Liver (tissue), 10 donors: ENCODE measurements at places on chromosomes 16 and 17. TPM values are rescaled to one million over a fixed set of nuclear protein-coding genes. Genes with fewer than 3 reads are reported as not detected.

DNA sequence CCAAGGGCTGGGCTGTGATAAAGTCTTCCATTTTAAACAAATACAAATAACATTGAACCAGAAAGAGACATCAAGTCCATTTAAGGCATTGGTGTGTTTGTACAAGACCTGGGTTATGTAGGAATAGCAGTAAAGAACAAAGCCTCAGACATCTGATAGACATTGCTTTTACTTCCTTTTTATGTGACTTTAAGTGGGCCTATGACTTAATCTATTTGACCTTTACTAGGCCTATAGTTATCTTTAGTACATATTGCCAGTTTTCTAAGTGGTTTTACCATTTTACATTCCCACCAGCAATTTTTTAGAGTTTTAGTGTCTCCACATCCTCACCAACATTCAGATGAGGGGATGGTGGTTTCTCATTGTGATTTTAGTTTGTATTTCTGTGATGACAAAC is 298.8 kb downstream of the ZFHX3 start:
- no peak for DNase-seq

MMP28 gene
- 0.59 TPM for total RNA-seq

DNA sequence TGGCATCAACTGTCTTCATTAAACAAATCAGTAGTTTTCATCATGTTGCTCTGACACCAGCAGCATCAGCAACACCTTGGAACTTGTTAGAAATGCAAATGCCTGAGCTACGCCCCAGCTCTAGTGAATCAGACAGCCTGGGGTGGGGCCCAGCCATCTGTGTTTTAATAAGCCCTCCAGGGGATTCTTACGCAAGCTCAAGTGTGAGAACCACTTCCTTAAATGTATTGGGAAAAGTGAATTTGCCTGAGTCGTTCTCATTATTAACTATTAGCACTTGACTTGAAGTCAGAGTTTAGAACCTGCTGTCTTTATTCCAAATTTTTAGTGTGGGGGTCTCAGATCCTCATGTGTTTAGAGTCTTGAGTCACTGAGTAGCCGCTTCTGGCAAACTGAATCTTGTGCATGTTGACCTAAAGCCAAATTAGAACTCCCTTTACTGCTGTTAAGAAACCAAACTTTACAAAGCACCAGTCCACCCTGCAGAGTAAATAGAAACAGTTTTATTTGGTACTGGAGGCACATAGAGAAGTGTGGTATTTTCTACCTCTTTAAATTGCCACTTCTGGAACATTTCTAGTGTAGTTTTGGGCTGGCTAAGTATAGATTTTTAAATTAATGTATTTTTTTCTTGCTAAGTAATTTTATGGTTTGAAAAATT is 137.4 kb upstream of the COX10 start:
- no peak for DNase-seq

DNA sequence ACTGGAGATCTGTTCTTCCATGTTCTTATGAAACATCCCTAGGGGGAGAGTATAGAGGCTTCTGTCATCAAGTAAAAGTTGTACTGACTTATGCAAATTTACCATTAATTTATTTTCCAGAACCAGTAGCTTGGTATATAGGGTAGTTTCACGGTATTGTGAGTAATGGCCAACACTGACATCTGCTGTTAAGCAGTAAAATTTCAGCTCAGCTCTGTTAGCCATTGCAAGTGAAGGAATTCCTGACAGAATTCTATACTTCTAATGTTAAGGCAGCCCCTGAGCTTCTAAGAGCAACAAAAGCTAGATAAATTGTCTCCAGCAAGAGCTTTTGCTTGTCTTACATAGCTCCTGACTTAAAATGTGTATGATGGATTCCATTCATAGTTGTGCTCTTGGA is 613.5 kb upstream of the C16orf82 start:
- no peak for DNase-seq

- no peak for DNase-seq
Observed at GRCh38 chr17:329784-330420, 22.7 kb downstream of the RPH3AL start.

DNA sequence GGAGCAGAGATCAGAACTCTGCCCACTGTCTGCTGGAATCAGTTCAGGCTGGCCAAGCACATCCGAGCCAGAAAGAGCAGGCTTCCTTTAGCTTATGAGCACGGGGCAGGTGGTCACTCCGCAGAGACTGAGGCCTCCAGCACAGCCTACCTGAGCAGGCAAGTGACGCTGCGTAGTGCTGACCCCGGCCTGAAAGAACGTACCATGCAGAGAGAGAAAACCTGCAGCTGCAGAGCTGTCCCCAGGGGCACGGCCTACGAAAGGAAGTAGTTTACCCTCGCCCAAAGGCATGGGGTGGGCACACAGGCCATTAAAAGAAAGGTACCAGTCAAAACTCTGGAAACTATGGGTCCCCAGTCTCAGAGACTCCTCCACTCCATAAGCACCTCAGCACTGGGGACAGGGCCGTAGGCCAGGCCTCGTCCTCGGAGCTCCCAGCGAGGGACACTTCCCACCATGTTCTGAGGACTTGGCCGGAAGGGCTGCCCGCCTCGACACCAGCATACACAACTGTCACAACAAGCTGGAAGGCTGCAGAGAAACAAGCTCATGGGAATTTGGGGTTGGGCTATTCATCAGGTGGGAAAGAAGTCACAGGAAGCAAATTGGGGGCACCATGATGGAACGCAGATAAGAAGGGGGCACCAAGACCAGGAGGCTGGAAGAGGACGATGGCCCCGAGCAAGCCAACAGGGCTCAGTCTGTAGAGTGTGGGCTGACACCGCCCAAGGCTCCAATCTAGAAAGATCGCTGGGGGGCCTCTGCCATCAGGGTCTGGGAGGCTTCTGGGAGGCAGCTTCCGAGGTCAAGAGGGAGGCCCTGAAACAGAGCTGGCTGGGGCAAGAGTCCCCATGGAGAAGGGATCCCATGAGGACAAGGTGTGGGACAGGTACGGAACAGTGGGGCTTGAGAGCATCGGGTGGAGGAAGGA is 21.2 kb downstream of the MEAK7 start:
- no peak for DNase-seq

DNA sequence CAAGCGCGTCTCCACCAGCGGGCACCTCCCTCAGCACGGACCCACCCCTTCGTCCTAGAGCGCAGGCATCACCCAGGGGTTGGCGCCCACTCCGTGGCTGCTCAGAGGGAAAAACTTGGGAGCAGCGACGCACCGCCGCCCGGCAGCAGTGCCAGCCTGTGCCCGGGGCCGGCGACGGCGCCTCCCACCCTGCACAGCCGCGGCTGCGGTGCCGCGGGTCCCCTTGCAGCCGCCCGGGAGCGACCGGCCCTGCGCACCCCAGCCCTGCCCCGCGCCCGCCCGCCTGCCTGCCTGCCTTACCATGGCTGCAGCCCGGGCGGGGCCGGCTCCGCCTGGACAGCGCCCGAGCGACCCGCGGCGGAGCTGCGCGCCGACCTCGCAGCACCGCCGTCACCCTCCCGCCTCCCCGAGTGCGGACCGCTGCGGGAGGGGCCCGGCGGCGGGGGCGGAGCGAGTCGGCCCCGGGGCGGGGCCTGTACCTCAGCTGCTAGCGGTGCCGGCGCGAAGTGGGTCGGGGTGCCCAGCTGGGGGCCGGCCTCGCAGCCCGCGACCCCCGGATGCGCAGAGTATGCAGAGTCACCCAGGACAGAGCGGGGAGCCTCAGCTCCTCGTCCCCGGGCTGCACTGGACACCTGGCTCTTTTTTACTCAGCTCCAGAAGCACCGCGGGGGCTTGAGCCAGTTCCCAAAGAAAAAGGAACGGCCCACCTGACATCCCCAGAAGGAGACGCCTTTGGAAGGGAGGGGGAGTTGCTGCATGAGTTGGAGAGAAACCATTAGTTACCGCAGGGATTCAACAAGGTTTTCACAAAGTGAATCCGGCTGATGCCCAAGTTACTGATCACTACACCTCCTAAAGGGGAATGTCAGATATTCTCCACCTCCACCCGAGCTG is 17.5 kb upstream of the MTMR4 start:
- DNase-seq: peak; percentile 60

DNA sequence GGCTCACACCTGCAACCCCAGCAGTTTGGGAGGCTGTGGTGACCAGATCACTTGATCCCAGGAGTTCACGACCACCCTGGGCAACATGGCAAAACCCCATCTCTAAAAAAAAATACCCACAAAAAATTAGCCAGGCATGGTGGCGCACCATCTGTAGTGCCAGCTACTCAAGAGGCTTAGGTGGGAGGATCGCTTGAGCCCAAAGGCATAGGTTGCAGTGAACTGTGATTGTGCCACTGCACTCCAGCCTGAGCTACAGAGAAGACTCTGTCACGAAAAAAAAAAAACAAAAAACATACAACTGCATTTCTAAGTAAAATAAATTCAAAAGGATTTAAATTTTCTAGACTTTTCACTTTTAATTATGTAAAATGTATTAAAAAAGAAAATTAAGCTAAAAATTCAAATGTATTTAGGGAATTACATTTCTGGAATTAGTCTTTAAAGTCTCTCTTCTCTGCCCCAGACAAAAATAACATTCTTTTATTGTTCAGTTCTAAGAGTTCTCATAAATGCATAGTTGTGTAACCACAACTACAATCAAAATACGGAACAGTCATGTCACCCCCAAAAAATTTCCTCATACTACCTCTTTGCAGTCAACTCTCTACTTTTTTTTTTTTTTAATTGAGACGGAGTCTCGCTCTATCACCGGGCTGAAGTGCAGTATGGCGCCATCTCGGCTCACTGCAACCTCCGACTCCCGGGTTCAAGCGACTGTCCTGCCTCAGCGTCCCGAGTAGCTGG is 14.1 kb downstream of the FAM222B start:
- DNase-seq: no peak

RHBDL1 gene
- total RNA-seq: 0.84 TPM

MRM3 gene
- 16.9 TPM for total RNA-seq

CRHR1 gene
- not detected for total RNA-seq

DNA sequence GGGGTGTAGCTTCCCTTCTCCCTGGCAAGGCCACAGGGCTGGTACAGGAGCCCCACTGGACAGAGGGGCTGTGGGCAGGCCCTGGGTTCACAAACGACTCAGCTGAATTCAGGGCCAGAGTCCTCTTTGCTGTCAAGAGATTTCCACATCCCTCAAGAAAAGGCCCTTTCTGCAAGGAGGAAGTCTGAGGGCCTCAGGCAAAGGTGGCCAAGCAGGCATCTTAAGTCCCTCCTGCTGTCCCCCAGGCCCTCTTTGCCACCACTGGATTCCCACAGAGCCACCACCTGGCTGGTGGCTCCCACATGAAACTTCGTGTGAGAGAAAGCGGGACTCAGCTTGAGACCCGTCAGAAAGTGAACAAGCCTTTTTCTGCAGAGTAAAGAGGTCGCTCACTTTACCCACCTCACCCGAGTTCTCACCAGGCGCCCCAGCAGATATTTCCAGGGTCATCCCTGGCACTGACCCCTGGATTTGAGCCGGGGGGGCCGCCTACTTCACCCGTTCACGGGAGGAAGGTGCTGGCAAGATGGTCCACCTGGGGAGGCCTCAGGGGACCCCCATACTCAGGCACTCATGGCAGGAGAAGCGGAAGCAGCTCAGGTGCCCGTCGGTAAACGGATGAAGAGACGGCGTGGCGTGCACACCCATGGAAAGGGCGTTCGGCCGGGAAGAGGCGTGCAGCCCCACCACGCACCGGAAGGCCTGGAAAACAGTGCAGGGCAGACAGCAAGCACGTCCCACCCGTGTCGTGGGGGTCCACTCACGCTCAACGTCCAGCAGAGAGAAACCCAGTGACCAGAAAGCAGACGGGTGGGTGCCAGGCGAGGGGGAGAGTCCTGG is 3.6 kb downstream of the RNF166 start:
- no peak for DNase-seq

- no peak for DNase-seq
Observed at GRCh38 chr16:10896723-10897122, 19.7 kb downstream of the CIITA start.

- no peak for DNase-seq
Observed at GRCh38 chr16:2881783-2882649, 999 bp upstream of the FLYWCH2 start.

ENPP7 gene
- total RNA-seq: 12.0 TPM

SLC13A2 gene
- 0.47 TPM for total RNA-seq

C16orf74 gene
- 0.37 TPM for total RNA-seq

SULT1A2 gene
- total RNA-seq: 1.6 TPM

- DNase-seq: no peak
Observed at GRCh38 chr16:62014319-62014923, 21.8 kb downstream of the CDH8 start.

DNA sequence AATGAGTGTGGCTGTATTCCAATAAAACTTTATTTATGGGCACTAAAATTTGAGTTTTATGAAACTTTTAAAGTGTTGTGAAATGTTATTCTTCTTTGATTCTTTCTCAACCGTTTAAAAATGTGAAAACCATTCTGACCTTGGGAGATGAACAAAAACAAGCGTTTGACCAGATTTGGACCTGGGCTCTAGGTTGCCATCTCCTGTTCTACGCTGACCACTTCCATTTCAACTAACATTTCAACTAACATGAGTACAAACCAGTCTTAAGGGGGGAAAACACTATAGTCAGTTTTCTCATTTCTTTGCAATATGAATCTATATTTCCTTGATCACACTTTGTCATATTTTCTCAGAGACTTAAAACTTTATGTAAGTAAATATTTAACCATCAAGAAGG is 118.4 kb upstream of the IRX5 start:
- DNase-seq: no peak

DNA sequence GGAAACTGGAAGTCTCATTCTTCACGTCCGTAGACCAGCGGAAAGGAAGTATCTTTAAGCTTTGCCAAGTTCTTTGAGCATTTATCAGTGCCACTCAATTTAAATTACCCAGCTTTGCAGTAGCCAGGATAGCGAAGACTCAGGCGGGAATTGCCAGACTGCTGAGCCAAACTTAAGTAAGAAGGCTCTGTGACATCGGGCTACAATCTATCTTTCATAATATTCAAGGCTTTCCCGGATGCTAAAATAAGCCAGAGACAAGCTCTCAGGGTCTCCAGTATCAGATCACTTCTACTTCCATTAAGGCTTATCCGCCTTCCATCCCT is 436 bp upstream of the BRIP1 start:
- no peak for DNase-seq

HOXB7 gene
- total RNA-seq: 0.28 TPM

INCA1 gene
- 0.42 TPM for total RNA-seq

- DNase-seq: no peak
Observed at GRCh38 chr16:61677776-61678175, 358.5 kb downstream of the CDH8 start.

TMEM235 gene
- total RNA-seq: not detected

GRCh38 chr17:79374087-79374689 is 236.7 kb downstream of the RBFOX3 start:
- DNase-seq: no peak

- DNase-seq: no peak
Observed at GRCh38 chr17:8438441-8438840, 2.8 kb downstream of the NDEL1 start.

PRR35 gene
- not detected for total RNA-seq

GRCh38 chr17:80791758-80792284 is 199.8 kb upstream of the CHMP6 start:
- no peak for DNase-seq

DNA sequence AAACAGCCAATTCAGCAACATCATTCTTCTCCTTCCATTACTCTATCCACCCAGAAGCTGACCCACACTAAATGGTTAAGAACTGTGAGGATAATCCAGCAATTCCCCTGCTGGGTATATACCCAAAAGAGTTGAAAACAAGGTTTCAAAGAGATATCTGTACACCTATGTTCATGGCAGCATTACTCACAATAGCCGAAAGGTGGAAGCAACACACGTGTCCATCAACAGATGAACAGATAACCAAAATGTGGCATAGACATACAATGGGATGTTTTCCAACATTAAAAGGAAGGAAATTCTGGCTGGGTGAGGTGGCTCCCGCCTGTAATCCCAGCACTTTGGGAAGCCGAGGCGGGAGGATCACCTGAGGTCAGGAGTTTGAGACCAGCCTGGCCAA is 19.9 kb downstream of the MIS12 start:
- no peak for DNase-seq

- DNase-seq: no peak
Observed at GRCh38 chr16:84800158-84800978, 19.4 kb upstream of the CRISPLD2 start.
